ENCODE measurements at places on chromosomes 2 and 18.

GRCh38 chr2:231339316-231339715 is 56.2 kb upstream of the B3GNT7 start:
- no peak for DNase-seq

- no peak for DNase-seq
Observed at GRCh38 chr2:232878855-232879617, 9.0 kb downstream of the SNORC start.

DNA sequence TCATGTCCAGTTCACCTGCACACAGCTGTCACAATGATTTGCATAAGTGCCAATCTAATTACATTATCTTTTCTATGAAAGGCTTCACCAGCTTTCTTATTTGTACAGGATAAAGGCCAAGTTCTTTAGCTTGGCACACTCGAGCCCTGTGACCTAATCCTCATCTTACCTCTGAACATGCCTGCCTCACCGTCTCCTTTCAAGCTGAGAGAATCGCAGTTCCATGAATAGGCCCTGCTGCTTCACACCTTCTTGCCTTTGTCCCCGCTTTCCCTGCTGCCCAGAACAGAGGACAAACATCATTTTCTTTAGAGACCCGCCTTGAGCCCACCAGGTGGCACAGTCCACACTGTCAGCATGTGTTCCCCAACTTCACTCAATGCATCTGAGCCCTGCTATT is 1094.7 kb downstream of the BCL11A start:
- peak; percentile 83 for DNase-seq

DNA sequence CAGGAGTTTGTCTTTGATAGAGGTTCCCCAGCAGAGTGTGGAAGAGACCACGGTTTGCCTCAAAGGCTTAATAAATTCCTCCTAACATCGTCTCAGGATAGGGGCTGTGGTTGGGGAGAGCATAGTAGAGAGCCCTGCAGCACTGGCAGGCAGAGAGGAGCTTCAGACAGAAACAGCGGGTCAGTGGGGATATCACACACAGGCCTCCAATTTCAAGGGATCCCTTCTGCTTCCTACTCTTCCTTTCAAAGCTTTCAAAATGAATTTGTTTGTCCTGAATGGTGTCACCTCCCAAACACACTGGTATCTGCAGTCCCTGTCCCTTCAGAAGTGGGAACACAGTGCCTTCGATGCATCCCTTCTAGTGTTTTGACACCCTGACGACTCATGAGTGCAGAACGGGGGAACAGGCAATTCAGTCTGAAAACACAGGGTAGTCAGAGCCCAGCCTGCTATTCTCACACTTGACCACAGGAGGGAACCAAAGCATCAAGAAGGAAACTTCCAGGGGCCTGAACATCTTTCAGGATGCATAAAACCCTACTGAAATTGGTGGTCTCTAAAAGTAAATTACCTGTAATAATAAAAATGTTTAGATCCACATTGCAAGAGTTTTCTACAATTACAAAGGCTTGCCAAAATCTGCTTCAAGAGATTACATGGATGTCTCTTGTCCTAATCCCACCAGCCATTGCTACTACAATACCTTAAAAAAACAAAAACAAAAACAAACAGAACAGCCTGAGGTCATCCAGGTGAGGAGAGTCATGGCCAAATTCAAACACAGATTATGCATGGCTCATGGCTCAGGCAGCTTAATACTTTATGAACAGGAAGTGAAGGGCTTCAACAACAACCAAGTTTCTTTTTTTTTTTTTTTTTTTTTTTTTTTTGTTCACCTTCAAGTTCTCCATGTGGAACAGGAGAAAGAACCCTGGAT is 49.8 kb downstream of the SLC14A2 start:
- peak; percentile 27 for DNase-seq

GRCh38 chr2:58133395-58133794 is 86.8 kb downstream of the VRK2 start:
- DNase-seq, result no peak

GRCh38 chr18:60649842-60650536 is 277.4 kb upstream of the MC4R start:
- no peak for DNase-seq

DNA sequence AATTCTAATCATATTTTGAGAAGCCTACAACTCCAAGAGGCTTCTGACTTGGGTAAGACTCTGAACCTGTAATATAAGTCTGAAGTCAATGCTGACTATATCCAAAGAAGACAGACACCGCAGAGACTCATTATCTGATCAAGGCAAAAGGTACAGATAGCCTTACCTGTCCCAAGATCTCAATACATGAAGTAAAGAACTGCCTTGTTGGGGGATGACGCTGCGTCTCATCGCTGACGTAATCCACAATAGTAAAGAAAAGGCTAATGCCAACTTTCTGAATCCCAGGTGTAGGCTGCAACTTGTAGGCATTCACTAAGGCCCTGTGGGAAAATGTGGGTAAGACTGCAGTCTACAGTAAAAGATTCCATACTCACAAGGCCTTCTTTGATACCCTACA is 62.1 kb downstream of the SIGLEC15 start:
- DNase-seq, result no peak

DNA sequence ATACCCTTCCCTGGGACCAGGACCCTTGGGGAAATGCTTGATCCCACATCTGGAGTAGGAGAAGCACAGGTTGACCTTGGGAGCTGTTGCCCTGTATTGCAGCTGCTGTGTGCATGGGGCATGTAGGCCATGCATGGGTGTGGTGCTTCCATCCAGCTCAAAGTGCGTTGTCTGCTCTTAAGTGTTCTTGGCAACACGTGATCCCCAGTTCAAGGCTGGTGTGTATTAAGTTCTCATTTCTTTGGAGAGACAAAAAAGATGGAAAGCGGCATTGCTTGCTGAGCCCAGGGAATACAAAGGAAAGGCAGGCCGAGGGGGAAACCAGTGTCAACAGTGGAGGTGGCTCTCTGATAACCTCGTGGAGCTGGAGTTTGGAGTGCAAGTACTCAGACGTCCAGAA is 110.7 kb downstream of the RTP5 start:
- no peak for DNase-seq

DNA sequence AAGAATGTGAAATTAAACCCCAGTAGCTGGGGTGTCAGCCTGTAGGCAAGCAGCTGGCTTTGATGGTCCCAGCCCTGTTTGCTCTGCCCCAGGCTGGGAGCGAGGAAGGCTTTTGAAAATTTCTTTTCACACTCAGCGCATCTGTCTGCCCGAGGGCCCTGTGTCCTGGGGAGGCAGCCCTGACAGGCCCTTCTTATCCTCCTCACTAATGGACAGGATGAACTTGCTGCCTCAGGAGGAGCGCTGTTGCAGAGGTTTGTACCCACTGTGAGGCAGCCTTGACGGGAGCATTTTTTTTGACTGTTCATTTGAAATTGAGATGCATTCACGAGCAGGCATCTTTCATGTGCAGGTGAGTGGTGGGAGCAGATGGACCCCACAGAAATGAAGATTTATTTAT is 62.4 kb downstream of the SERPINB8 start:
- DNase-seq, result no peak
